Type B pancreatic cell (in vitro differentiated cells): ENCODE measurements at places on chromosomes 2 and 18.

DNA sequence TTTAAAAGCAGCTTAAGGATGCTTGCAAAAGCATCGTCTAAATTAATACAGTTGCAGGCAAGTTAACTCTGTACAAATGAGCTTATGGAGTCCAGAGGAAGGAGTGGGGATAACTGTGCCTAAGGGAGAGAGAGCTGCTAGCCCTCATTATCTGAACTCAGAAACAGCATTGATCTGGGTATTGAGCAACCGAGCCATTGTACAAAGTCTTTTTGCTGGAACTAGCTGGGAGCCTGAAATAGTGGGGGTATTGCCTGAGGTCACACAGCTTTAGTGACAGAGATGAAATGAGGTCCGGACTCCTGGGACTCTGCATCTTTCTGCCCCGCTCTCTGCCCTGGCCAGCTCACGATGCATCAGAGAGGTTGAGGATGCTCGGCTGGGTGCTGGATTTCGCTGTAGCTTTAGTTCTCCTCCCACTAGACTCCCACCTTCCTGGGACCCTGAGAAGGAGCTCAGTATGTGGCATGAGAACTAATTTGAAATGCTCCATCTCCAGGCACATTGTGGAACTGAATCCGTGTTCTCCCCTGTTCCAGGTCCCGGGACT, 67.5 kb upstream of the ATG16L1 start:
- DNase-seq: no peak

GRCh38 chr2:205543262-205543843, 138.9 kb upstream of the NRP2 start:
- DNase-seq: no peak

GRCh38 chr2:233023761-233024410, 8.6 kb upstream of the NEU2 start:
- no peak for DNase-seq

DNA sequence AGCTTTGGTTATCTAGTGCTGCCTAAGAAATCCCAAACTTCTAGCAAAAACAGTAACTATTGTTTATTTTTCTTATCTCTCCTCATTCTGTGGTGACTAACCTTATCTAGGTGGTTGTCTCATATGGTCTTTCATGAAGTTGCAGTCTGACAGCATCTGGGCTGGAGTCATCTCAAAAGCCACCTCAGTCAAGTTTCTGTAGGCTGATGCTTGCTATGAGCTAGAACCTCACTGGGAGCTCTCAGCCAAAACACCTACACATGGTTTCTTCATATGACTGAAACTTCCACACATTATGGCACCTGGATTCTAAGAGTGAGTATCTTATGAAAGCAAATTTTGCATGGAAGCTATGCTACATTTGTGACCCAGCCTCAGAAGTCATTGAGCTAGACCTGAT, 596.4 kb upstream of the VRK2 start:
- no peak for DNase-seq

GRCh38 chr2:68762100-68762499, 27.5 kb downstream of the ARHGAP25 start:
- DNase-seq: no peak

DNA sequence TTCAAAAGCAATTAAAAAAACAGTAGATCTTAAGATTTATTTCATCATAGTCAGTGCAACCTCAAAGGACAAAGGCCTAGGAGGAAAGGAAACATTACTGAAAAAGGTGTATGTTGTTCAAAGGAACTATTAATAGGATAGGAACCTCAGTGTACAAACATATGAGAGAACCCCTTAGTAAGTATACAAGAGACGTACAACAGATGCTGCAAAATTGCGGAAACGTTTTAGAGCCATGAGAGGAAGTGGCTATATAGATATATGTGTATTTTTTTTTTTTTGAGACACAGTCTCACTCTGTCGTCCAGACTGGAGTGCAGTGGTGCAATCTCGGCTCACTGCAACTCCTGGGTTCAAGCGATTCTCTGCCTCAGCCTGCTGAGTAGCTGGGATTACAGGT, 22.2 kb downstream of the PIK3C3 start:
- no peak for DNase-seq

- DNase-seq: no peak
Observed at GRCh38 chr2:239028253-239028619, 180.4 kb downstream of the TWIST2 start.

DNA sequence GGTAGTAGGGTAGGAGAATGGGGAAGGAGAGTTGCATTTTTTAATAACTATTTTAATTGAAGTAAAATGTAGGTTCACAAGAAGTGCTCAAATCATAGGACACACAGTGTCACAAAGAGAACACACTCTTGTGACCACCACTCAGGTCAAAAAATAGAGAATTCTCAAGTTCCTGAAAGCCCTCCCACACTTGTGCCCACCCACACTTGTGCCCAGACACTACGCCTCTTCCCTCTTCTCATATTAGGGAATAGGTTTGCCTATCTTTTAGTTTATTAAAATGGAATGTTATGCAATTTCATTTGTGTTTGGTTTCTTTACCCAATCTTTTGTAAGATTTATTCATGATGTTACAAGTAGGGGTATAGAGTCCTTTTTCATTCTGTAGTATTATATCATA, 67.2 kb downstream of the UGGT1 start:
- no peak for DNase-seq

- no peak for DNase-seq
Observed at GRCh38 chr2:119649364-119649917, 29.6 kb upstream of the TMEM177 start.

- no peak for DNase-seq
Observed at GRCh38 chr2:177053716-177054115, 158.9 kb upstream of the HNRNPA3 start.

GRCh38 chr2:36461039-36461681, 105.6 kb downstream of the CRIM1 start:
- no peak for DNase-seq

DNA sequence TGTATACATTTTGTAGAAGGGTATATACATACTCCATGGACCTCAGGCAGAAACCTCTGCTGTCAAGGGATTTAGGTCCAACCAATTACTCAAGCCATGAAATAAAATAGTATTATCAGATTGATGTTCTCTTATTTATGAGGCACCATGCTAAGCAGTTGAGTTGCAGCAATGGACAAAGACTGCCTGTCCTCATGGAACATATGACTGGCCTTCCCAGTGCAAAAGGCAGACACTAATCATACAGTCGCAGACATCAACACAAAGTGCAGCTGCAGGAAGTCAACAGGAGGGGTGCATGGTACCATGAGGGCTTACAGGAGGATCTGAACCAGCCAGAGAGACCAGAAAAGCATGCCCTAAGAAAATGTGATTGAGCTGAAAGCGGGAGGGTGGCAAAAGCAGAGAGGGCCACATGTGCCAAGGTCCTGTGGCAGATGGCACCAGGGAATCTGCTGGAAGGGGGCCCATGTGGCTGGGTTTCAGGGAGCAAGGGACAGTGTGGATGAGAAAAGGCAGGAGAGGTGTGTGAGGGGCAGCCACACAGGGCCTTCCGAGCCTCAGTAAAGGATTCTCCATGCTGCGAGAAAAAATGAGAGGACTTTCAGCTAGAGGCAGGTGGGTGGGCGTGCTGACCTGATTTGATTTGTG, 61.4 kb upstream of the RNF152 start:
- no peak for DNase-seq

DNA sequence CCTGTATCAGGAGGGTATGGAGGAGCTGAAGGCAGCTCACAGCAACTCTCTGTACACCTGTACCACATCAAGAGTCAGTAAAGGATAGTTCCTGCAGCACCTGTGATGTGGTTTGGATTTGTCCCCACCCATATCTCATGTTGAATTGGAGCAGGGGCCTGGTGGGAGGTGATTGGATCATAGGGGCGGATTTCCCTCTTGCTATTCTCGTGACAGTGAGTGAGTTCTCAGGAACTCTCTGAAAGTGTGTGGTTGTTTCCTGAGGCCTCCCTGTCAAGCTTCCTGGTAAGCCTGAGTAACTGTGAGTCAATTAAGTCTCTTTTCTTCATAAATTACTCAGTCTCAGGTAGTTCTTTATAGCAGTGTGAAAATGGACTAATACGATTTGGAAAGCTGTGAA, 28.9 kb downstream of the OSBPL1A start:
- DNase-seq: no peak

GRCh38 chr2:20578895-20579825, 71.7 kb downstream of the HS1BP3 start:
- no peak for DNase-seq

DNA sequence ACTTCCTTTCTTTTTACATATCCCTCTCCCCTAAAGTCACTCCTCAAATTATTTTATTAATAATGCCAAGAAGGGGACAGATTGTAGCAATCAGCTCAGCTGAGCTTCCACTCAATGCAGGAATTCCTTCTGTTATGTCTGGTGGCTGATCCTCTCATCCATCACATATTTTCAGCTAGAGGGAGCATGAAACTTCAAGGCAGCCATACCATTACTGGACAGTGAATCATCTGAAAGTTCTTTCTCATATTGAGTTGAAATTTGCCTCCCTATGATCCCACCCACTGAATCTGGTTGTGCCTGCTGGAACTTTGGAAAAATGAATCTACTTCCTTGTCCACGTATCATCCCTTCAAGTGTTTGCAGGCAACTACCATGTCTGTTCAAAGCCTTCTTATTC, 11.2 kb downstream of the ZNF385B start:
- DNase-seq: no peak

GRCh38 chr2:75466708-75467311, 93.9 kb downstream of the EVA1A start:
- DNase-seq: no peak

GRCh38 chr2:175414882-175415487, 233.5 kb upstream of the ATP5MC3 start:
- no peak for DNase-seq

- DNase-seq: no peak
Observed at GRCh38 chr2:191701696-191702095, 23.8 kb downstream of the NABP1 start.

- no peak for DNase-seq
Observed at GRCh38 chr18:47893047-47893446, 37.4 kb downstream of the SMAD2 start.

- no peak for DNase-seq
Observed at GRCh38 chr2:218745559-218746469, 35.2 kb downstream of the TTLL4 start.

DNA sequence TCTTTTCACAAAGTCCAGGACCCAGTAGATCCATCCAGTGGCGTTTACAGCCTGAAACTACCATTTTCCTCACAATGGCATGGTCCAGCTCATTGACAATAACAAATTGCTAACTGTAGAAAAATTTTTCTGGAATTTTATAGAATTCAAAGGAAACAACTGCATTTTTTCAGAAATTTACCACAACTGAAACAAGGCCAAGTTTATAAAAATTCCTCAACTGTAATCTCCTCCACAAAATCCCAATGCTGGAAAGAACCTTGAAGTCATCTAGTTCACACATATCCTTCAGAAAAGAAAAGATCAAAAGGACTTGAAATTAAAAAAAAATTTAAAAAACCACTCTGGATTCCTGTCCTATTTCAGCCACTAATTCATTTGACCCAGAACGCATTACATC, 226.0 kb upstream of the CTAGE1 start:
- no peak for DNase-seq

GRCh38 chr2:12856934-12857601, 140.3 kb downstream of the TRIB2 start:
- no peak for DNase-seq

GRCh38 chr2:133004623-133005022, 334.6 kb upstream of the LYPD1 start:
- DNase-seq: no peak

DNA sequence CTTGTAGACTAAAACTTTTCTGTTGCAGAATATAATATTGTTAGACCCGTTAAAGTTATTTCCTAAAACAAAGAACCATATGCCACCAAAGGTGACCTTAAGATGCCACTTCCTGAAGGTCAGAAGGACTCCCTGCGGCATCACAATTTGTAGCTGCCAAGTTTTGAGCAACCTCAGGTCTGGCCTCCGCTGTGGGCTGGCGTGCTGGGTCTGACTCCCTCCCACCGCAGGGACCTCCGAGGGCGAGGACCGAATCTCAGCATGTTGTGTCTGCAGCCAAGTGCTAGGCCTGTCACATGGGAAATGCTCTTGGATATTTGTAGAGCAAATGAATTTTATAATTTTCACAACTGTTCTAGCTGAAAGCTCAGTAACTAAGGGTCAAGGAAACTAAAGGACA, 285.9 kb downstream of the NDUFA10 start:
- no peak for DNase-seq

DNA sequence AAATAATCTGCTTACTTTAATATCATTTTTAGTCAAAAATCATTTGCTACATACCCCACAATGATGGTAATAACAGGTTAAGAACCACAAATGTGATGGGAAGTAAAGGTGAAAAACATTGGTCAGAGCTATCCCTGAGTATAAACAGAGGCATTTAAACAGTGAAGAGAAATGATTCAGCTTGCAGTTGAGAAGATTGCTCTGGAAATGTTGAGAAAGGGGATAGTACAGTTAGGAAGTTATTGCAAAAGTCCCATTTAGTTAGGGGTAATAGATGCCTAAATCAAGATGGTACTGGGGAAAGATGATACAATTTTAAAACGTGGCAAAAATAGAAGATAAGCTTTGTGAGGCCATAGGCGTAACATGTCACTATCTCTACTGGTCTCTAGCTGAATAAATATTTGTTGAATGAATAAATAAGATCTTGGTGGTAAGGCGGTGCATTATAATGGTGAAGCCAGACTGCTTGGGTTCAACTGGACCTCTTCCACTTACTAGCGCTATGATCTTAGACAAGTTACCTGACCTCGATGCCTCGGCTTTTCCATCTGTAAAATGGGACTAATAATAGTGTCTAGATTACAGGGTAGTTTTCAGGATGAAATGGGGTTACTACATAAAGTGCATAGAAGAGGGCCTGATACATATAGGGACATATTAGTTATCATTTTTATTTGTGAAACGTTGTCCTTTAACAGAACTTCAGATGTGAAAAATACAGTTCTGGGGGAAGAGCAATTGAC, 2.0 kb upstream of the BZW1 start:
- DNase-seq: no peak

GRCh38 chr2:190765386-190766173, 115.0 kb upstream of the GLS start:
- DNase-seq: no peak

- peak; percentile 53 for DNase-seq
Observed at GRCh38 chr18:9734189-9734588, 26.1 kb downstream of the RAB31 start.

DNA sequence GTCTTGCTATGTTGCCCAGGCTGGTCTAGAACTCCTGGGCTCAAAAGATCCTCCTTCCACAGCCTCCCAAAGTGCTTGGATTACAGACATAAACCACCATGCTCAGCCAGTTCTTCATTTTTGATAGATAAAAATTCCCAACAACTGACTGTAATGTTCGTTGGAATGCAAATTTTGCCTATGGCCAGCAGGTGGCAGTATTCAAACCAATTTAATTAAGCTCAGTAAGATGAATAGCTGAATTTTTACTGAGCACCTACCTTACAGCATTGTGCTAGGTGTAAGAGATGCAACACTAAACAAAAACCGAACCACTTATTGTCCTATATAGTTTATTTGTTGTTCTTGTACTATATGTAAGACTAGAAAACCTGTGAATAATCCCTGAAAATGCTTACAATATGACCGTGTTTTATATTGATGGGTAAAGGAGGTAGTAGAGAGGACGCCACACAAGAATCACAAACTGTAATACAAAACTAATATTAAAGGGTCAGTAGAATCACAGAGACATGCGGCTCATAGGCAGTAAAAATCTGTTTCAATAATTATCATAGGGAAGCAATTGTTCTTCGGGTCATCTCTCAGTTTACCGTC, 8.2 kb upstream of the TMEM182 start:
- no peak for DNase-seq
